Activated CD4-positive, alpha-beta T cell treated with anti-CD3 and anti-CD28 coated beads, Interleukin-2, amount 10 ng/mL, durations not matched to agents 7 days and 5 days (primary cell): ENCODE measurements at places on chromosomes 7 and 10.

DNA sequence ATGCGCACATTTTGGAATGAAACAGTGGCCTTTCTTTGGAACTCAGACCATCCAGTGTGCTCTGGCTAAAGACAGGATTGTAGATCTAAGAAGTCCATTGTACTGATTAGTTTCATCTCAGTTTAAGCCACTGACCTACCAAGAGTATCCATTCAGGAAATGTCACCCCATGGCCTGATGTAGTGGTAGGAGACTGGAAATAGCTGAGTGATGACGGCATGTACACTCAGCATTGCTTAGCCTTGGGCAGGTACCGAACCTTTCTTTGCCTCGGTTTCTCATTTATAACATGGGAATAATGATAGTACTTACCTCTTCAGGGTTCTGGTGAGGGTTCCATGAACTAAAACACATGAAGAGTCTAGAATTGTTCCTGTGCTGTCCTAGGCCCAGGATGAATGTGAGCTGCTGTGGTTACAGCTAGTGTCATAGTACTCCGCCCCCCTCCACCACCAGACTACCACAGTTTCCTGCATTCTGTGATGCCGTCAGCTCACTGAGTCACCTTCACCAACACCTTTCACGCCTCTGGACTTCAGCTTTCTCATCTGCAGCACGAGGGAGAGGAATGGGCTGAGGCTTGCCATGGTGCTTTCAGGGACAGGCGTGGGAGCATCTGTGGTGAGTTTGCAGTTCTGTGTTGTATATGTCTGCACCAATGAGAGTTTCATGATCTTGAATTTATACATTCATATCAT is 484.0 kb upstream of the GALNT17 start:
- peak; percentile 87 for DNase-seq
- peaks cover 29% of the 10 kb centered on the region for H3K4me1 ChIP-seq
- peak overlapping the region; percentile 75 for H3K27ac ChIP-seq
- H3K27me3 ChIP-seq: peaks cover 15% of the 10 kb centered on the region
- no peaks in the 10 kb centered on the region for H3K36me3 ChIP-seq

- no peaks in the 10 kb centered on the region for H3K36me3 ChIP-seq
- no peaks in the 10 kb centered on the region for H3K27me3 ChIP-seq
- no peaks in the 10 kb centered on the region for H3K4me1 ChIP-seq
- DNase-seq: no peak
Observed at GRCh38 chr7:10476642-10477041, 497.0 kb upstream of the PHF14 start.

GRCh38 chr7:25821225-25821624 is 330.8 kb upstream of the NFE2L3 start:
- no peaks in the 10 kb centered on the region for H3K4me1 ChIP-seq
- DNase-seq: no peak
- H3K27ac ChIP-seq: no peak overlapping the region

GRCh38 chr7:33881316-33881715 is 24.0 kb upstream of the BMPER start:
- H3K27ac ChIP-seq: no peak overlapping the region
- H3K36me3 ChIP-seq: no peaks in the 10 kb centered on the region
- no peak overlapping the region for H3K4me3 ChIP-seq
- no peaks in the 10 kb centered on the region for H3K27me3 ChIP-seq
- H3K4me1 ChIP-seq: no peaks in the 10 kb centered on the region

GRCh38 chr10:75904499-75905283 is 473.3 kb downstream of the LRMDA start:
- H3K36me3 ChIP-seq: no peaks in the 10 kb centered on the region
- H3K27ac ChIP-seq: no peak overlapping the region
- H3K4me3 ChIP-seq: no peak overlapping the region
- no peak for DNase-seq
- peaks cover 6% of the 10 kb centered on the region for H3K27me3 ChIP-seq
- no peaks in the 10 kb centered on the region for H3K4me1 ChIP-seq

DNA sequence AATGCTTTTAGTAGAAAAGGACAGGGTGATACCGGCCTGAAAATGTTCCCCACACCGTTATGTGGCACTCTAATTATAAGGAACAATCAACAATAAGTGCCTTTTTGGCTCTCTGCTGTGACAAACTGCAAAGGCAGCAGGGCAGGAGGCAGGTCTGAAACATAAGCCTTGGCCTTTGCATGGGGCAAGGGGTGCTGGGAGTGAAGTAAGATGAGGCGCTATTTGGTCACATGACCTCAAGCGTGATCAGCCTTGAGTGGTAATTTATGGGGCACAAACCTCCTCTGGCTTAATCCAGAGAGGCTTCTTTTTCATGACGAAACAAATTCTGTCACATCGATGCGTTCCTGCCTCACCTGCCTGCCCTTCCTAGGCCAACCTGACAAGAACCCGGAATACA is 202.7 kb downstream of the TAX1BP1 start:
- no peak for DNase-seq
- no peaks in the 10 kb centered on the region for H3K36me3 ChIP-seq
- no peak overlapping the region for H3K27ac ChIP-seq
- H3K4me3 ChIP-seq: no peak overlapping the region

- peaks cover 5% of the 10 kb centered on the region for H3K4me1 ChIP-seq
- H3K27me3 ChIP-seq: no peaks in the 10 kb centered on the region
- DNase-seq: no peak
- no peak overlapping the region for H3K27ac ChIP-seq
- H3K4me3 ChIP-seq: no peak overlapping the region
- peaks cover 6% of the 10 kb centered on the region for H3K36me3 ChIP-seq
Observed at GRCh38 chr10:6321880-6322279, 119.1 kb downstream of the PFKFB3 start.

- no peaks in the 10 kb centered on the region for H3K4me1 ChIP-seq
- no peak overlapping the region for H3K27ac ChIP-seq
- no peak overlapping the region for H3K4me3 ChIP-seq
- H3K27me3 ChIP-seq: no peaks in the 10 kb centered on the region
- no peaks in the 10 kb centered on the region for H3K36me3 ChIP-seq
Observed at GRCh38 chr7:23394488-23395171, 75.7 kb downstream of the IGF2BP3 start.

DNA sequence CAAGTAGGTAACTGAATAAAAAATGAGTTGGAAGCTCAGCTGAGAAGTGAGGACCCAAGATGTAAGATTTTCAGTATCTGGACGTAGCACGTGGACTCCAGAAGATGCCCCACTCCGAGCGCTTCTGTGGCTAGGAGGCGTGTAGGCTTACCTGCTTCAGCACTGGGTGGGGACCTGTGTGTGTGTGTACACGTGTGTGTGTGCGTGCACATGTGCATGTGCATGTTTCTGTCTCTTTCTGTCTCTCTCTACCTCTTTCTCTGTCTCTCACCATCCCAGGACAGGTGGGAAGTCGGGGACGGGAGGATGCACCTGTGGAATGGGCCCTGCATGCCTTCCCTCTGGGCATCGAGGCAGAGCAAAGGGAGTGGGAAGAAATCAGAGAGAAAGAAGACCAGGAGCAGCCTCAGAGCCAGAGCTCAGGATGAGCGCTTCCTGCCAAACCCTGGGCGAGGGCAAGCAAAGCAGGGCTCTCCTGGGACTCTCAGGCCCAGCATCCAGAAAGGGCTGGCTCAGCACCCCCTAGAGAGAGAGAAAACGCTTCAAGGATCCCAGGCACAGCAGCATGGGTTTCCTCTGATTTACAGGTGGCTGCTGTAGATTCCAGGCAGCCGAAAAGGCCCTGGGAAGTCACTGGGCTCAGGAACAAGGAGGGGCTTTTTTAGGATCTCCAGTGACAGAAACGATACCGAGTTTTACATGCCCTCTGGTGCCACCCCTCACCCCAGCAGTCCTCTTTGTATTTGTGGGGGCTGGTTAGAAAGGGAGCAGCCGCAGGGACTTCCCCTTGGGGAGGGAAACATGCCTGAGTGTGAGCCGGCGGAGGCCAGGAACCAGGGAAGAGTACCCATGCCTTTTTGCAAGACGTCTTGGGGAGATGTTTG is 28.5 kb downstream of the CXCL12 start:
- no peaks in the 10 kb centered on the region for H3K4me1 ChIP-seq
- H3K4me3 ChIP-seq: no peak overlapping the region
- H3K27ac ChIP-seq: no peak overlapping the region
- DNase-seq: no peak
- H3K36me3 ChIP-seq: no peaks in the 10 kb centered on the region
- peaks cover 3% of the 10 kb centered on the region for H3K27me3 ChIP-seq

- no peaks in the 10 kb centered on the region for H3K36me3 ChIP-seq
- H3K27ac ChIP-seq: no peak overlapping the region
- no peak overlapping the region for H3K4me3 ChIP-seq
- no peak for DNase-seq
- H3K27me3 ChIP-seq: no peaks in the 10 kb centered on the region
- H3K4me1 ChIP-seq: no peaks in the 10 kb centered on the region
Observed at GRCh38 chr10:24254180-24254579, 45.2 kb downstream of the KIAA1217 start.

GRCh38 chr10:113622831-113623230 is 41.0 kb downstream of the NRAP start:
- H3K27me3 ChIP-seq: peaks cover 19% of the 10 kb centered on the region
- no peak overlapping the region for H3K4me3 ChIP-seq
- no peak overlapping the region for H3K27ac ChIP-seq
- DNase-seq: no peak
- H3K36me3 ChIP-seq: no peaks in the 10 kb centered on the region
- H3K4me1 ChIP-seq: no peaks in the 10 kb centered on the region

GRCh38 chr10:130453036-130453720 is 317.0 kb downstream of the GLRX3 start:
- DNase-seq: no peak
- H3K27me3 ChIP-seq: peaks cover 2% of the 10 kb centered on the region
- H3K36me3 ChIP-seq: no peaks in the 10 kb centered on the region

DNA sequence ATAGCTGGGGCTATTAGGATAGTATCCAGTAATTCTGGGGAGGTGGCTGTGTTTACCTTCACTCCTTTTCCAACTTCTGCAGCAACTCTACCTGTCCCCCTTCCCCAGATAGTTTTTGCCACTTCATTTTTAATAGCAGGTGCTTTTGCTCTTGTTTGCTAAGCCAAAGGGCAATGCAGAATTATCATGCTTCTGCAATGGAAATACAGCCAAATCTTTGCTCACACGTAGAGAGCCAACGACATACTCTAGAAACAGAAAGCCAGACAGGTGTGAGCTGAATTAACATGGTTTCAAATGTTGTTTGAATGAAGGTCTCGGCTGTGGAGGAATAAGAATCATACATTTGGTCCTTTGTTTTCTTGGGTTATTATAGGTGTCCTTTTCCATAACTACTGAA is 14.4 kb downstream of the PLEKHS1 start:
- no peak overlapping the region for H3K4me3 ChIP-seq
- H3K36me3 ChIP-seq: no peaks in the 10 kb centered on the region
- no peak overlapping the region for H3K27ac ChIP-seq
- peaks cover 38% of the 10 kb centered on the region for H3K27me3 ChIP-seq
- no peaks in the 10 kb centered on the region for H3K4me1 ChIP-seq

DNA sequence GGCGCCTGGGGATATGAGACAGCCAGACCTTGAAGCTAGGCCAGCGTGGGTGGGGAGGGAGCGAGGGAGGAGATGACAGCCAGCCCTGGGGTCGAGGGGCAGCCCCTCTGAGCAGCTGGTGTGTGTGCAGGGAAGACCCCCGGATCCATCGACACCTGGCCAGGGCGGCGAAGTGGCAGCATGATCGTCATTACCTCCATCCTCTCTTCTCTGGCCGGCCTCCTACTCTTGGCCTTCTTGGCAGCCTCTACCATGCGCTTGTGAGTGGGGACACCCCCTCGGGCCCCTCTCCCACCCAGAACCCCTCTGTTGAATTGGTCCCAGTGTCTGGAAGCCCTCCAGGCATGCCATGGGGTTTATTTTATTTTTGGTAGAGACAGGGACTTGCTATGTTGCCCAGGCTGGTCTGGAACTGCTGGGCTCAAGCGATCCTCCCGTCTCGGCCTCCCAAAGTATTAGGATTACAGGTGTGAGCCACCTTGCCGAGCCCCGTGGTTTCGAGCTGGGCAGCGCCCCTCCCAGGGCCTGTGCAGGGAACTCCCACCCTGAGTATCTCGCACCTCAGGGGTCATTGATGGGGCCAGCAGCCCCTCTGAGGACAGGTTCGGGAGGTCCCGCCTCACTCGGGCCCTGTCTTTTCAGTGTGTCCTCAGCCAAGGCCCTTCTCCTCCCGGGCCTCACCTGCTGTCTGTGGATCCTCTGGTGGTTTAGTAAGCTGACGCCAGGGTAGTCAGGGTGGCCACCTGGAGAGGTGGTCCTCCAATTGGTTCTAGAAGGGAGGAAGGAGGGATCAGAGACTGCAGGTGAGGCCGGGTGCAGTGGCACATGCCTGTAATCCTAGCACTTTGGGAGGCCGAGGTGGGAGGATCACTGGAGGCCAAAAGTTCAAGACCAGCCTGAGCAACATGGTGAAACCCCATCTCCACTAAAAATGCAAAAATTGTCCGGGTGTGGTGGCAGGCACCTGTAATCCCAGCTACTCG is 3.8 kb downstream of the UPK3B start:
- DNase-seq: no peak
- no peak overlapping the region for H3K4me3 ChIP-seq
- no peak overlapping the region for H3K27ac ChIP-seq
- no peaks in the 10 kb centered on the region for H3K36me3 ChIP-seq
- H3K27me3 ChIP-seq: no peaks in the 10 kb centered on the region
- peaks cover 4% of the 10 kb centered on the region for H3K4me1 ChIP-seq

DNA sequence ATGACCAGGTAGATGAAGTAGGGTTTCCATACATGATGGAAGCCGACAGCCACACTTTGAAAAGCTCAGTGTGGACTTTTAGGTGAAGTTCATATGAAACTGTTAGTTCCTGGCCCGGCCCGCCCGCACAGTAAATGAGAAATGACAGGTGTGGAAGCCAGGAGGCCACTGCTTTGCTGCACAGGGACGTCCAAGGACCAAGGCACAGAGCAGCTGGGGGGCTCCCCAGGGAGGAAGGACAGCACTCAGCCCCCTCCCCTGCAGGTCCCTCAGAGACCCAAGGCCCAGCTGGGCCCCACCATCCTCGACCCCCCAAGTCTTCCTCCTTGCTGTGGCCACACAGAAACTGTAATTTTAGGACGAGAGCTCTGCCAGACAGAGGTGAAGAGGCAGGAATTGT is 219.2 kb downstream of the PTPRN2 start:
- H3K4me3 ChIP-seq: no peak overlapping the region
- no peak for DNase-seq
- no peaks in the 10 kb centered on the region for H3K4me1 ChIP-seq
- no peaks in the 10 kb centered on the region for H3K27me3 ChIP-seq
- no peak overlapping the region for H3K27ac ChIP-seq
